Activated T-helper 17 cell treated with anti-CD3 and anti-CD28 coated beads, Interleukin-2, amount 50 U/mL, for 72 hours (primary cell): ENCODE measurements at places on chromosomes 7 and 10.

- peaks cover 9% of the 10 kb centered on the region for H3K36me3 ChIP-seq
- H3K4me3 ChIP-seq = no peak overlapping the region
- no peak overlapping the region for H3K27ac ChIP-seq
- peaks cover 26% of the 10 kb centered on the region for H3K4me1 ChIP-seq
Measured at GRCh38 chr7:23369695-23370404, 70.7 kb downstream of the MALSU1 start.

- no peaks in the 10 kb centered on the region for H3K36me3 ChIP-seq
- H3K4me3 ChIP-seq = no peak overlapping the region
- no peak for ATAC-seq
- no peak overlapping the region for H3K27ac ChIP-seq
Measured at GRCh38 chr10:106643473-106643872, 521.0 kb downstream of the SORCS1 start.

DNA sequence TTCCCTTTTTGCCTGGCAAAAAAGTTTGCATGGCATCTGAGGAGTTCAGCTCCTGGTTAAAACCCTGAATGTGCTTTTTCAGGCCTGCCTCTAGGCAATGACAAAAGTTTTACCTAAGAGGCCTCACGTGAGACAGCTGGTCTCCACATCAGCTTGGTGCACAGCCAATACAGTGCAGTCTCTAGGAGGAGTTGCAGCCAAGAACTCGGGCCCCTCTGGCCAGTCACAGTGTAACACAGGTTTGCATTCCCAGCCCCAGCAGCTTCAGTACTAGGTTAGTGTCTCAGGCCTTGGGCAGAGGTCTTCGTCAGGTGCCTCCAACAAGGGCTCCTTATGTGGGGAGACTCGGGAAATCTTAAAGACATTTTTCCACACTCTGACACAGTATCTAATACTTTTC lies 771.7 kb downstream of the SORCS1 start:
- H3K27me3 ChIP-seq = no peaks in the 10 kb centered on the region
- no peaks in the 10 kb centered on the region for H3K36me3 ChIP-seq
- no peak overlapping the region for H3K4me3 ChIP-seq
- H3K27ac ChIP-seq = no peak overlapping the region
- no peak for ATAC-seq

DNA sequence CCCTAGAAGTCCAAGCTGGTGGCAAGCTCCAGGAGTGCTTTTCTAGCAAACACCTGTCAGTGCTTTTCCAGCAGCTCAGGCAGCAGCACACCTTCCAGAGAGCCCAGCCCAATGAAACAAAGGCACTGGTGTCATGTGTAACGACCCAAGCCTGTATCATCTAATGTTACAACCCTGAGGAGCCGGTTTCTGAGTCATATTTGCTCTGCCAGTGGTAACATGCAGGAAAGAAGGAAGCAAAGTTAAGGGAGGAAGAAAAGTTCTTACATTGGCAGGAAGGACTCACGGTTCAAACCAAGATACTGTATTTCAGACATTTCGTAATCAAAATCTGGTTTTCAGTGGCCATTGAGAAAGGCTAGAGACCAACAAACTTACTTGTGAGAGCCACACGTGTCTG lies at the start of gene ANKRD22:
TSS of gene ANKRD22 (minus strand) at position 139 of the 400 bp plus-strand sequence. CDS start 237 bp downstream, outside the sequence.
- ATAC-seq = no peak
- no peaks in the 10 kb centered on the region for H3K27me3 ChIP-seq
- H3K36me3 ChIP-seq = peaks cover 5% of the 10 kb centered on the region
- no peak within 1 kb of the TSS for H3K4me3 ChIP-seq
- no peak within 1 kb of the TSS for H3K27ac ChIP-seq

- no peaks in the 10 kb centered on the region for H3K27me3 ChIP-seq
- H3K4me1 ChIP-seq = no peaks in the 10 kb centered on the region
- no peaks in the 10 kb centered on the region for H3K36me3 ChIP-seq
- H3K4me3 ChIP-seq = no peak overlapping the region
Measured at GRCh38 chr7:16431646-16432424, 10.5 kb upstream of the CRPPA start.

DNA sequence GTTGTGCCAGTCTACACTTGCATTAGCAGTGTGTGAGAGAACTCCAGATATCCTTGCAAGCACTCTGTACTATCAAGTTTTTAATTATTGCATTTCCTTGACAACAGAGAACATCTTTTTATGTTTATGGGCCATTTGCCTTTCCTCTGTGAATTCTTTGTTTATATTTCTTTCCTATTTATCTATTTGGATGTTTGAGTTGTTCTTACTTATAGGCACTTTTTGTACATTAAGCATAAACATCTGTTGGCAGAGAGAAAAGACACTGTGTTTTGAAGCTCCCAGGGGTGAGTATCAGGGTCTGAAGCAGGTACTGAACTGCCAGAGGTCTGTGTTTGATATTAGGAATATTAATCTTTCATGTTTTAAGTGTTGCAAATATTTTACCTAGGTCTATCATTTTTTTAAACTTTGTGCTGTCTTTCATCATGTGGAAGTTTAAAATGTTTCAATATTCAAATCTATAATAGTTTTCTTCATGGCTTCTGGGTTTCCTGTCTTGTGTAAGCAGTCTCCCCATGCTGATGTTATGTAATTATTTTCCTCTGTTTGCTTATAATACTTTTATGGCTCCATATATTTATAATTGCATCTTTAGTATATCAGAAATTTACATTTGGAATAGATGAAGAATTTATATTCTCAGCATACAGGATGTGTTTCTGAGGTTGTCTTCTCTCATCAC lies 17.7 kb upstream of the PDCD4 start:
- peak overlapping the region; percentile 73 for H3K27ac ChIP-seq
- no peaks in the 10 kb centered on the region for H3K36me3 ChIP-seq
- H3K4me3 ChIP-seq = peak overlapping the region; percentile 73
- ATAC-seq = no peak
- H3K27me3 ChIP-seq = no peaks in the 10 kb centered on the region

DNA sequence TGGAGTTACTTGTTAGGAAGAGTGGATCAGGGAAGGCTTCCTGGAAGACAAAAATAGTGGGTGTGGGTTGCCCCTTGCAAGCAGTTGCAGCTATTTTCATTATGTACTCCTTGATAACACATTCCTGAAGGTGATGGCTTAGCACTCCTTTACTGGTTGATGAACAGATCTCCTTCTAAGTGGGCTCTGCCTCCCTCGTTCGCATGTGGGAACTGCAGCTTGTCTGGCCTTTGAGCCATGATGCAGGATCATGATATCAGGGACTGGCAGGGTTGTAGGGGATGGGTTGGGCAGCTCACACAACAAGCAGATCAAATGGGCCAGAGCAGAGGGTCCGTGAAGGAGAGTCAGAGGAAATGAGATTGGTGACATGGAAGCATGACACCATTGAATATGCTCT lies 28.8 kb upstream of the LRRC4 start:
- no peaks in the 10 kb centered on the region for H3K27me3 ChIP-seq
- H3K36me3 ChIP-seq = peaks cover 26% of the 10 kb centered on the region
- peak overlapping the region; percentile 18 for H3K27ac ChIP-seq
- peaks cover 29% of the 10 kb centered on the region for H3K4me1 ChIP-seq
- no peak overlapping the region for H3K4me3 ChIP-seq

DNA sequence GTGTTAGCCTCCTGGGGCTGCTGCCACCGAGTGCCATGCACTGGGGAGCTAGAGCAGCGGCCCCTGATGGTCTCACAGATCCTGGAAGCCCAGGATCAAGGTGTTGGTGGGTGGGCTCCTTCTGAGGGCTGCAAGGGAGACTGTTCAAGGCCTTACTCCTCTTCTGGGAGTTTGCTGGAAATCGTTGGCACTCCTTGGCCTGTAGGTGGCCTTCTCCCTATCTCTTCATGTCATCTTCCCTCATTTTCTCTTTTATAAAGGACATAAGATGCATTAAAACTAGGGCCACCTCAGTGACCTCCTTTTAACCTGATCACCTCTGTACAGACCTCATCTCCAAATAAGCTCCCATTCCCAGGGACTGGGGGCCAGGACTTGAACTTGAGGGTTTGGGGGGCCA lies 27.0 kb upstream of the ZNF862 start:
- H3K4me3 ChIP-seq = no peak overlapping the region
- no peaks in the 10 kb centered on the region for H3K36me3 ChIP-seq
- no peak for ATAC-seq
- no peak overlapping the region for H3K27ac ChIP-seq

GRCh38 chr7:28587211-28587610 lies 174.9 kb downstream of the CREB5 start:
- peaks cover 4% of the 10 kb centered on the region for H3K27me3 ChIP-seq
- H3K4me1 ChIP-seq = no peaks in the 10 kb centered on the region
- no peak for ATAC-seq
- no peak overlapping the region for H3K27ac ChIP-seq

DNA sequence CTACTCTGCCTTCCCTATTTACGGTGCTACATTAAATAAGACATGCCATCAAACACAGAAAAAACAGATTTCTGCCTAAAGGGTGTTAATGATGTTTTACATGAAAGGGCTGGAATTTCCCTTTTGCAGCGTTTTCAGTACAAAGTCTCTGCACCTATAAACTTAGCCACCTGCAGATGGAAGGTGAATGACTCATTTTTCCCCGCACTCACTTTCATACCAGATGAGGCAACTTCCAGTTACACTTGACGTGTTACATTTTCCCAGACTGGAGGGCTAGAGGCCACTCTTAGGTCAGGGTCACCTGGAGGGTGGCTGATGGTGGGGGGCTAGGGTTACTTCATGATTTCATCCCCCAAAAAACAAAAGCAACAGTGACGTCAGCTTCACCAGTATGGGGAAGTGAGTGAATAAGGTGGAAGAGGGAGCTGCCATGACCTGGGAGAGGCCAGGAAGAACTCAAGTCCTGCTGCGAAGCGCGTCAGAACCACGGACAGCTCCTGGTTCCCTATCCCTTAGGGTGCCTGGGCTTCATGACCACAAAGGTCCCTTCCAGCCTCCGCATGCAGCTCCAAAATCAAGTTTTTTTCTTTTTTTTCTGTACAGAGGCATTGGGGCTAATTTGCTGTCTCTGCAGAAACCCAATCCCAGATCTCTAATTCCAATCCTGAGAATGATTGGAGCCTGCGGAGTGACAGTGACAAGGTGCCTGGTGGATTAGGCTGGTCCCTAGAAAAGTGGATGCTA lies 94.0 kb downstream of the ADARB2 start:
- H3K4me1 ChIP-seq = no peaks in the 10 kb centered on the region
- ATAC-seq = peak; percentile 80
- peaks cover 9% of the 10 kb centered on the region for H3K27me3 ChIP-seq
- no peak overlapping the region for H3K27ac ChIP-seq
- no peak overlapping the region for H3K4me3 ChIP-seq
- no peaks in the 10 kb centered on the region for H3K36me3 ChIP-seq

DNA sequence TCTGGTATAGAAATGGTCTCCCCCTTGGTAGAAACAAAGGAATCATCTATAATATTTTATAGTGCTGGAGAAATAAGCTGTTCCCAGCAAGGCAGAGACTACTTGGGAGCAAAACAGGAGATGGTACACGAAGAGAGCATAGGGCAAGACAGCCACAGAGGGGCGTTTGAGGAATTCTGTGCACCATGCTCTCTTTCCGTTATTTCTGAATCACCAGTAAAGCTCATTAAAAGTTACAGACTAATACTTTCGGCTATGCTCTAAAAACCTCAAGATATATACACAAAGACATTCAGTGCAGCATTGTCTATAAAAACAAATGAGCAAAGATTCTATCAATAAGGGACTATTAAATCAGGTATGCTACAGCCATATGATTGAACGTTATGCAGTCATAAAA lies 68.5 kb upstream of the FHIP2A start:
- H3K4me1 ChIP-seq = no peaks in the 10 kb centered on the region
- H3K36me3 ChIP-seq = no peaks in the 10 kb centered on the region
- no peak overlapping the region for H3K27ac ChIP-seq
- no peak for ATAC-seq
- H3K27me3 ChIP-seq = peaks cover 5% of the 10 kb centered on the region

DNA sequence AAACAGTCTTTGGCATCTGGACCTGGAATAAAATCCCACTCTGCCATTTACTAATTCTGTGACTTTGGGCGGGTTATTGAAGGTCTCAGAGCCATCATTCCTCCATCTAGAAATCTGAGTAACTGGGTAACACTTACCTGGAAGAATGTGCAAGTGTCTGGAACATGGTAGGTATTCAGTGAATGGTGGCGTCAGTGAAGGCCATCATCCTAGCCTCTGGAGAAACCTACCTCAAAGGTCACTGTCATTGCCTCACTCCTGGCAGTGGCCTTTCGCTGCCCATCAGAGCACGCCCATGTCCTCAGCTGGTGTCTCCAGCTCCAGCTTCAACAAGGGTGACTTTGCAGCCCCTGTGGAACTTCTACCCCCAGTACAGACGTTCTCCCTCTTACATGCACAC lies 4.5 kb downstream of the GAL3ST4 start:
- ATAC-seq = no peak
- peak overlapping the region; percentile 63 for H3K27ac ChIP-seq
- H3K27me3 ChIP-seq = no peaks in the 10 kb centered on the region
- H3K4me3 ChIP-seq = peak overlapping the region; percentile 63
- H3K36me3 ChIP-seq = no peaks in the 10 kb centered on the region

GRCh38 chr10:53534428-53534827 lies 761.8 kb upstream of the MBL2 start:
- H3K4me3 ChIP-seq = no peak overlapping the region
- no peaks in the 10 kb centered on the region for H3K27me3 ChIP-seq
- H3K36me3 ChIP-seq = no peaks in the 10 kb centered on the region
- no peak for ATAC-seq

DNA sequence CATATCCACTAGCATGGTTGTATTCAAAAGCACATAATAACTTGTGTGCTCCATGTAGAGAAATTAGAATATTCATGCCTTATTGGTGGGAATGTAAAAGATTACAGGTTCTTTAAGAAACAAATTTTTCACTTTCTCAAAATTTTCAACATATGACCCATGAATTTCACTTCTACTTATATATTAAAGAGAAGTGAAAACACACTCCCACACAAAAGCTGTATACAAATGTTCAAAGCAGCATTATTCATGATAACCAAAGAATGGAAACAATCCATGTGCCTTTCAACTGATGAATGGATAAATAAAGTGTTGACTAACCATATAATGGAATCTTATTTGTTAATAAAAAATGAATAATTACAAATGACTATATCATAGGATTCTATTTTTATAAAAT lies 694.5 kb upstream of the PCDH15 start:
- H3K27ac ChIP-seq = no peak overlapping the region
- no peak for ATAC-seq
- no peaks in the 10 kb centered on the region for H3K4me1 ChIP-seq

- H3K4me3 ChIP-seq = no peak overlapping the region
- no peaks in the 10 kb centered on the region for H3K36me3 ChIP-seq
- ATAC-seq = no peak
- no peak overlapping the region for H3K27ac ChIP-seq
- no peaks in the 10 kb centered on the region for H3K4me1 ChIP-seq
- peaks cover 11% of the 10 kb centered on the region for H3K27me3 ChIP-seq
Measured at GRCh38 chr7:96401200-96401599, 79.3 kb upstream of the SLC25A13 start.

DNA sequence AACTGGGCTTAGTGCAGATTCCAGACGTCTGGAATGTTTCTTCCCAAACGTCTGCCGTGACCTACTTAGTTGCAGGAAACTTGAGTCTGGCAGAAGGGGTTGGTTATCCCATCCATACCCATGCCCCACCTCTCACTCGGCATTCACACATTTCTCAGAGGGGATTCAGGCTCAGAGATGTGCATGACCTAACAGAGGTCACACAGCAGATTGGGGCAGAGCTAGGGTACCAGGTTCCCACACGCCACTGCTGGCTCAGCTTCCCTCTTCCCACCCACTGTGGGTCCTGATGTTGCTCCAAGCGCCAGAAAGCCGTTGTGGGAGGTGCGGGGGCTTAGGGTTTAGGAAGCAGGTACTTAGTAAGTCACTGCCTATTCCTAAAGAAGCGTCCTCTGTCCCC lies 3.0 kb downstream of the UCMA start:
- ATAC-seq = no peak
- H3K4me1 ChIP-seq = no peaks in the 10 kb centered on the region
- H3K36me3 ChIP-seq = no peaks in the 10 kb centered on the region
- H3K4me3 ChIP-seq = no peak overlapping the region
- H3K27me3 ChIP-seq = peaks cover 6% of the 10 kb centered on the region
